NCI-H748 treated with DMSO at 0.1 percent for 48 hours (cell line): ENCODE measurements at places on chromosomes 2 and 18.
A peak's percentile ranks its signal among the peaks of the same experiment; 100 is the strongest.

DNA sequence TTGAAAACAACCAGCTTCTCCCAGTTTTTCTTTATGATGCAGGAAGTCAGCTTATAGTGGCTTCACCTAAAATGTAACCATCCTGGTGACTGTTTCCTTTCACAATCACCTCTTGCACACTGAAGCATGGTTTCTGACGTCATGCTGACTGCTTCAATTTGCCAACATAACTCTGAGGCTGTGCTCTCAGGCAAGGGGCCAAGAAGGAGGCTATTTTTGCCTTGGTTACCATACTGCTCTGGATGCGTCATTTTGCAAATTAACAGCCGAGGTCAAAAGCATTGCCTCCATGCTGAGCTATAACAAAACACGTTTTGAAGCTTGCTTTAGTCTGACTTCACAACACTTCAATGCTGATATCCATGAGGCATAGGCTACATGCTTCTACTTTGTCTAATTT is 397.8 kb downstream of the METTL4 start:
- DNase-seq = no peak

- no peak for DNase-seq
These were observed 308.8 kb upstream of the LYPD1 start for GRCh38 chr2:132978840-132979239.

GRCh38 chr2:71385012-71385411 is 53.4 kb downstream of the ZNF638 start:
- no peak for DNase-seq

DNA sequence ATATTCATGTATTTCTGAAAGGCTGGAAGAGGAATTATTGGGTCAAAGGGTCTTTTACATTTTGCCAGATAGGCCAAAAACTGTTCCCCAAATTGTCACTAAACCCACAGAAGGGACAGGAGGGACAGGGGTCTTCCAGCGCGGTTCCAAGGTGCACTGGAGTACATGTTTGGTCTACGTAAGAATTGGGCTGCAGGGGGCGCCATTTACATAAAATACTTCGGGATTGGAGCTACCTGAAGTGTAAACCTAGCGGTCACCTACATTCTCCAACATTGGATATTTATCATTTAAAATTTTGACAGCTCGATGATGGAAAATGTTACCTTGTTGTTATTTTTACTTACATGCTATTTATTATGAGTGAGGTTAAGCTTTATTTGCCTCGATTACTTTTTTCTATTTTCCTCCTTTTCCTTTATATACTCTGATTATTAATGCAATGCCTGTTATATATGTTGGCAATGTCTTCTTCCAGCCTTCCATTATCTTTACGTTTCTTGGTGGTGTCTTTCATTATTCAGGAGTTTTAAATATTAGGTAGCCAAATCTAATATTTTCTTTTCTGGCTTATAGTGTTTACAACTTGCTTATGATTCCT is 43.0 kb upstream of the RAB6C start:
- DNase-seq = peak; percentile 0

GRCh38 chr2:121519732-121520640 is 10.7 kb upstream of the RNU4ATAC start:
- DNase-seq = no peak

DNA sequence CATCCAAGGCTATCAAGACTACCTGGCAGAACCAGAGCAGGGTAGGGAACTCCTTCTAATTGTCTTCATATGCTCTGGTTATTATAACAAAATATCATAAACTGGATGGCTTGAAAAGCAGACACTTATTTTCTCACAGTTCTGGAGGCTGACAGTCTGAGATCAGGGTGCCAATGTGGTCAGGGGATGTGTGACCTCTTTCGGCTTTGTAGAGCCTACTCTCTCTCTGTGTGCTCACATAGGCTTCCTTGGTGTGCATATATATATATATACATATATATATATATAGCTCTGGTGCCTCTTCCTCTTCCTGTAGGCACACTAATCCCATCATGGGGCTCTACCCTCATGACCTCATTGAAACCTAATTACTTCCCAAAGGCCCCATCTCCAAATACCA is 101.6 kb downstream of the ARL6IP6 start:
- DNase-seq = no peak

- no peak for DNase-seq
These were observed 23.4 kb downstream of the NR4A2 start for GRCh38 chr2:156309167-156309566.

DNA sequence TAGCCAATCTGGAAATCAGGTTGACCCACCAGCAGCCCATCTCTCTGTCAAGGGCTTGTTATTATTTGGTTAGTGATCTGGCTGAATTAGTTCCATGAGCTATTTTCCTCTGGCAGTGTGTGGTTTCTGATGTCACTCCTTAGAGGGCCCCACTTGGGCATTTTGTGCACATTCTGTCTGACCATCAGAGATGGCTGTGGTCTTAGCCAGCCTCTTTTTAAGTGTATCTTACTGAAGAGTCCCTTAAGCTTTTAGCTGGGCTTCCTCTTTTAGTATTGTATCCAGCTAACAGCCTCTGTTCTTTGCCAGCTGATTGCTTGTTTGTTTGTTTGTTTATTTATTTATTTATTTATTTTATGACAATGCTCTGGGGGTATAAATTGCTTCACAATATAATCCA is 951.1 kb upstream of the CNTNAP5 start:
- DNase-seq = no peak

DNA sequence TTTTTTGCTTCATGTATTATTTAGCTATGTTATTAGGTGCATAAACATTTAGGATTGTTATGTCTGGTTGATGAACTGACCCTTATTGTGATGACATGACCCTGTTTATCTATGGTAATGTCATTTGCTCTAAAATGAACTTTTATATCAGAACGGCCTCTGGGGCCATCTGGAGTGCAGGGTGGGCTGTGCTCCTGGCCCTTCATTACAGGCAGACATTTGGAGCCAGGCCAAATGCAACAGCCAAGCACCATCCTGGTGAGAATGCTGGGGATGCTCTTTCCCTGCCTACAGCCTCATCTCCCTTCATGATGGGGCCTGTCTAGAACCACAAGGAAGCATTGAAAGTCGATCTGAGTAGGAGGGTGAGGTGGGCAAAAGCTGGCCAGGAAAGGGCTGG is 38.0 kb downstream of the HJURP start:
- DNase-seq = no peak

DNA sequence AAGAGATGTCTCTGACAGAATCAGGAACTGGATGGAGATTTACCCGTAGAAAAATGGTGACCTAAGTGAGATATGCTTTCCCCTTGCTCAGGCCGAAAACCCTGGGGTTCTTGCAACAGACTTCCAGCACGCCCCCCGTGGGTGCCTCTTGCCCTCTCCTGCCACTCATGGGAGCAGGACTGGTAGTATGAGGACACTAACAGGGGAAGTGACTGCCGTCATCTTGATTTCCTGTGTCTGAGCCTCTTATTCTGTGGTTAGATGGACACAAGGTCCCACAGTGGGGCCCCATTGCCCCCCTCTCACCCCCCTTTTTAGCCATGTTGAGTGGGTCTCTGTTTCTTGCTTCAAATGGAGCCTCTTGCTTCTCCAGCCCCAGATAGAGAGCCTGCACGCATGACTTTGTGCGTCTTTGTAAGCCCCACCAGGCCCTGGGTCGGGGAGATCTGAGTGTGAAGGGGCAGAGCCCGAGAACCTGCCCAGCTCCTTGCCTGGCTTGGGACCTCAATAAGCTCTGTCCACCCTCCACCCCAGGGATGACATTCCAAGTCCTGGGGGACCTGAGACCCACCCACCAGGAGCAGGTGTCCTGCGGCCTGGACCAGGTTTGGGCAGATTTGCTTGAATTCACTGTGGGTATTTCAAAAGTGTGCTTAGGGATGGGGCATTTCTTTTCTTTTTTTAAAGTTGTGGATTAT is 12.6 kb downstream of the GNLY start:
- no peak for DNase-seq

DNA sequence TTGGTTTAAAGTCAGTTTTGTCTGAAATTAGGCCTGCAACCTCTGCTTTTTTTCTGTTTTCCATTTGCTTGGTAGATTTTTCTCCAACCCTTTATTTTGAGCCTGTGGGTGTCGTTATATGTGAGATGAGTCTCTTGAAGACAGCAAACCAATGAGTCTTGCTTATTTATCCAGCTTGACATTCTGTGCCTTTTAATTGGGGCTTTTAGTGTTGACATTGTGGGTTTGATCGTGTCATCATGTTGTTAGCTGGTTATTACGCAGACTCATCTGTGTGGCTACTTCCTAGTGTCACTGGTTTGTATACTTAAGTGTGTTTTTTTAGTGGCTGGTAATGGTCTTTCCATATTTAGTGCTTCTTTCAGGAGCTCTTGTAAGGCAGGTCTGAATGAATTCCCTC is 18.8 kb downstream of the TMEM87B start:
- DNase-seq = peak; percentile 1

DNA sequence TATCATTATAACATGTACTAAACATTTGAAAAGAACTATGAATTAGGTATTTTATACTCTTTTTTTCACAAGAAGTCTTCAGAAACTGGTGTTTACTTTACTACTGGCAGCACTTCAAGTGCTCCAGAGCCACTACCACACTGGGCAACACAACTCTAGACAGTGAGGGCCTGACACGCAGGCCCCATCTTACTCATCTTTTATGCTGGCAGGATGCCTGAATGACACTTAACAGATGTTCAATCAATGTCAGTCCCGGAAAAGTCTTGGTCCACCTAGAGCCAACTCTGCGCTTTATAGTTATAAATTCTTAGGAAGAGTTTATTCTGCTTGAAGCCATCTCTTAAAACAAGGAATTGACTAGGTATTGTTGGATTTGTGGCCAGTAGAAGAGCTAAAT is 8.7 kb upstream of the WIPF1 start:
- no peak for DNase-seq

GRCh38 chr2:11057031-11057430 is 98.2 kb upstream of the SLC66A3 start:
- DNase-seq = no peak

- no peak for DNase-seq
These were observed 492.2 kb upstream of the CDH2 start for GRCh38 chr18:28669165-28669564.
